ENCODE measurements at places on chromosomes 16 and 17.
A peak's percentile ranks its signal among the peaks of the same experiment; 100 is the strongest.

DNA sequence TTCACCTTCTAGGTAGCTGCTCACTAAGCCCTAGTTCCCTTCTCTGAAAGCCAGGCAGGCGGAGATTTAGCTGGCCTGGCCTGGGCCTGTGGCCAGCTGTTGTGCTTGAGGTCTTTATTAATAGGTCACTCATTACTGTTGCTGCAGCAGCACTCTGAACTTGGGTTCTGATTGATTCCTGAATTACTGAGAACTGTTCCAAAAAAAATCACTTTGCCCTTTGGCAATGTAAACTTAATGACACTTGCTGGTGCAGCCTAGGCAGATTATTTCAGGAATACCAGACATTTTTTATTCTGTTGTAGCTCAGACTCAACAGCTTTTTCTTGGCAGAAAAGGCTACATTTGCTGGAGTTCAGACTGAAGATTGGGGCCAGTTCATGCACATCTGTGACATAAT, 2.7 kb downstream of the TOM1L1 start:
- no peak for DNase-seq

- no peak for DNase-seq
Observed at GRCh38 chr17:82846061-82846691, 6.4 kb upstream of the ZNF750 start.

GRCh38 chr16:75502916-75503605, 7.8 kb upstream of the CHST6 start:
- no peak for DNase-seq

DNA sequence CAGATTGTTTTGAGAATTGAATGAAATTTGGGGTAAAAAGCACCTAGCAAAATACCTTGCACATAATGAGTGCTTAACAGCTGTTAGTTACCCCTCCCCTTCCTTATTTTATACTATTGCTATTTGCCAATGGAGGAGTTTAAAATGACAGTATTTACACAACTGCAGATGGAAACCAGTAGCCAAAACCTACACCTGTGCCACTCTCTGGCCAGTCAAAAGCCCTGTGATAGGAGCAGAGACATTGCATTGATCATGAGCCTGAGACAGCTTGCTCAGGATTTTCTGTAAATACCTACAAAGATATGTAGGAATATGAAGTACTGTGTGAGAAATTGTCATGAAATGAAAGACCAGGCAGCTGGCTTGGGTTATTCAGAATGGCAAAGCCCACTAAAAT, 115.3 kb upstream of the HLF start:
- DNase-seq = no peak

GRCh38 chr16:21667575-21667974, 3.8 kb downstream of the OTOA start:
- no peak for DNase-seq

DNA sequence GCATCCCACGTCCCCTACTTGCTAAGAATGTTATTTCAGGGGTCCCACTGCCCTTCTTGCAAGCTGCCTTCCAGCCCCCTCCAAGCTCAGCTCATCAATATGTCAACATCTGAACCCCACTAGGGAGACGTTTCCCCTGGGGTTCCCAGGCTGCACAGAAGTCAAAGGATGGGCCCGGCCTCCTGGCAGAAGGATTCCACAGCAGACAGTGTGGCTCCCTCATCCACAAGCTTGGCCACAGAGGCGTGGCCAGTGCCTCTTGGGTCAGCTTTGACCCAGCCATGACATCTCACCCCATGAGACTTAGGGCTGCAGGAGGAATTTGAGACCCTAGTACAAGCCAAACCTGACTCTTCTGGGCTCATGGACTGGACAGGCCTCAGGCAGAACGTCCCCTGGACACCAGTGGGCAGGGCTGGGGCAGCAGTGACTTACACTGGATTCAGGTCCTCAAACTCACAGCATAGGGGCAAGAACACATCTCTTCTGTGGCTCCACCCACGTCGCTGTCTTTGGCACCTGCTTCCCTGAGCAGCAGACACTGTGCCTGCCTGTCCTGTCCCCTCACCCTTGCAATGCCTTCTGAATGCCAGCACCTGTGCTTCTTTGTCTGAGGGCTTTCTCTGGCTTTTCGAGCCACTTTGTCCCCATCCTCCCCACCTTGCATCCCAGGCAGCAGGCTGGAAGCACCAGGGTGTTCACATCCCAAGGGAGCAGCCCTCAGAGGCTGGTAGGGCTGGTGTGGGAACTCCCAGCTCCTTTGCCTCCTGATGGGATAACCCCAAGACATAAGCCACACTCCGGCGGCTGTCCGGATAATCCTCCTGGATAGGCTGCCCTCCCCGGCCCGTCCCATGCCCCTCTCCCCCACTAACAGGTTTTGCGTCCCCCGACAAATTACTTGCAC, 56.0 kb upstream of the ENPP7 start:
- no peak for DNase-seq

DNA sequence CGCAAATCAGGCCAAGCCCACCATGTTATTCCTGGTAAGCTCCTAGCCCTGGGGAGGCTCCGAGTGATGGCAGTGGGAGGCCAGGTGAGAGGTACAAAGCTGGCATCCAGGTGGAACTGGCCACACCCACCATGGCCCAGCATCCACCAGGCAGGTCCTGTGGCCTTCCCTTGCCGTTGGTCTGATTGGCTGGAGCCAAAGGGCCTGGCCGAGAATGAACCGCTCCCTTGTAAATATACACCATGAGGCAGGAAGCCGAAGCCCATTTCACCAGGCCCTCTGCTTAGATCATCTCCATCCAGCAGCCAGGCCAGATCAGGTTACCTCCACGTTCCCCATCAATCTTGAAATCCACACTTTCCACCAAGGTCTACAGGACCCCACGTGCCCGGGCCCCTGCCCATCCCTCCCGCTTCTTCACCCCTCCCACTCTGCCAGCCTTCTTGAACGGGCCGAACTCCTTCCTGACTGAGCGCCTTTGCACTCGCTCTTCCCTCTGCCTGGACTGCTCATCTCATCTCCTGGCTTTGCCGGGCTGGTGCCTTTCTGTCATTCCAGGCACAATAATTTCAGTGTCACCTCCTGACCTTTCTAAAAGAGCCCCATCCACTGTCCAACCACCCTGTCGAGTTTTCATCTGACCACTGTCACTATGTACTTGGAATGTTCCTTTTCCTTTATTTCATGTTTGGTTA, 5.8 kb downstream of the SOCS1 start:
- DNase-seq = no peak

GRCh38 chr16:57023541-57024249, 34.3 kb downstream of the NLRC5 start:
- DNase-seq = no peak

GRCh38 chr16:87048730-87049115, 268.5 kb downstream of the C16orf95 start:
- no peak for DNase-seq

DNA sequence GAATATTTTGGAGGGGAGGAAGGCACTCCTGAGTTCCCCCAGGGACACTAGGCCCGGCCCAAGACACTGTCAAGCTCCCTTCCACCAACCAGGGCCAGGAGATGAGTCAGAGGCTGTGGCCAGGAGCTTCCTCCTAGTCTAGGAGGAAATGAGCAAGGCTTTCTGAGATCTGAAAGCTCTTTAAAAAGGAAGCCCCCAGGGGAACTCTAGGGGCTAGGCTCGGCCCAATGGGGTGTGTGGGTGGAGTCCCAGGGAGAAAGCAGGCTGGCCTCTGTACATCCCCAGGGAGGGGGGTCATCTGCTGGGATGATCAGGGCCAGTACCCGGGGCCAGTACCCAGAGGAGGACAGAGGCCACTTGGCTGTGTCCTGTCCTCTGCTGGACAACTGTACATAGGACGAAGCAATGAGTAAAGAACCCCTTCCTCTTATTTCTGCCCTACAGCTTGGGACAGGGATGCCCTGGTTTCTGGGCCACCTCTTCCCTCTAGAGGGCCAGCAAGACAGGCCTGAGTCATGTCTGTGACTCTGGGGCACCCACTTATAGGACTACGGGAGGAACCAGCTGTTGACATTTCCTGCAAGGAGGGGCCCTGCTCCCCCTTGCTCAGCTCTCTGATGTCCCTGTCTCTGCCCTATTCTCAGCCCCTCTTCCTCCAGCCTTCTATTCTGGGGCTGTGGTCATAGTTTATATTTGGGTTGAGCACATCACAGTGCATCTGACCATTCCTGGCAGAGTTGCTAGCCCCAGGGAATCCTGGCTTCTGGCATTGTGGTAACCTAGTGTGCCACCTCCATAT, 2.7 kb downstream of the FHOD1 start:
- DNase-seq = peak; percentile 80

DNA sequence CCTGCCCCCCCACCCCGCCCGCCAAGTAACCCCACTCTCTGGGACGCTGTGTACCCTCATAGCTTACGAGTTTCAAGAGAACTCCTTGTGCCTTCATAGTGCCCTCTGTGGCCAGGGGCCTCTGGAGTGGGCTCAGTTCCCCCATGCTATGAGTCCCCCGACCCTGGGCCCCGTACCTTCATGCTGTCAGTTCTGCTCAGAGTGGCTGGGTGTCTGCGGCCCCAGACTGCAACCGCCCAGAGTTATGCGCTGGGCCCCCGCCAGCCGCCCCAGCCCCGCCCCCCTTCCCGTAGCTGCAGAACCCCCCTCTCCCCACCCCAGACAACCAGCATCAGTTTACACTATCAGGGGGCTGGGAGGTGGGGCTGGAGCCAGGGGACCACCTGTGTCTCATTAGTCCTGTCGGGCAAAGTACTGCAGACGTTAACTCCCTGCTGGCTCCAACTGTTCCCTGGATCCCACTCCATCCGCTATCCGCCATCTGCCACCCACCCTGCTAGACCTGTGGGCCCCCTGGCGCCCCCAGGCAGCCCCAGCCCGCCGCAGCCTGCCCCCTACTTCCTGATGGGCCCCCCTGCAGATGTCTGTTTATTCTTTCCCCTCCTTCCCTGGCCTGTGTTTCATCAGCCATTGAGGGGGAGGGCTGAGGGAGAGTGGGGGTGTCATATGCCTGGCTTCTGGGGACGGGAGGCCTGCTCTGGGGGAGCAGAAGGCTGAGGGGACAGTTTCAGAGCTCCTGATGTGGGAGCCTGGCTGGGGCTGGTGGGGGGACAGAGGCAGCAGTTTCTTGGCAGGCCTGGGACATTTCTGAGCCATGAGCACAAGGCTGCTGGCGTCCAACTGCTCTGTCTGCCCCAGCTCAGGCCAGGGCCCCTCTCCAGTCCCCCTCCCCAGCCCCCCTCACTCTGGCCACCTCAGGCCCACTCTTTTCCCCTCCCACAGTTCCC, at the start of gene MFAP4:
TSS of gene MFAP4 (minus strand) at position 217 of the 947 bp plus-strand sequence. CDS start at position 182, 35 bp downstream.
- DNase-seq = peak; percentile 81

DNA sequence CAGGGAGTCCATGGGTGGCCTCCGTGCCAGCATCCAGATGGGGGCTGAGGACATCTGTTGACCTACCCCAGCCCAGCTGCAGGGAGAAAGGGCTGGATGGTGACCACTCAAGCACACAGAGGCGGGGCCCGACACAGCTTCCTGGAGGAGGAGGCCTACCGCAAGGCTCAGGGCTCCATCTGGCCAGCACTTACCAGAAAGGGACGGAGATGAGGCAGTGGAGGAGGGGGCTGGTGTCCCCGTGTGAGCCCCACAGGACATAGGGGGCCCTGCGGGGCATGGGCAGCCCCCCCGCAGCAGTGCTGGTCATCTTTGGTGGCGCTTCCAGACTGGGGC, 147.5 kb upstream of the CIBAR2 start:
- DNase-seq = no peak

DNA sequence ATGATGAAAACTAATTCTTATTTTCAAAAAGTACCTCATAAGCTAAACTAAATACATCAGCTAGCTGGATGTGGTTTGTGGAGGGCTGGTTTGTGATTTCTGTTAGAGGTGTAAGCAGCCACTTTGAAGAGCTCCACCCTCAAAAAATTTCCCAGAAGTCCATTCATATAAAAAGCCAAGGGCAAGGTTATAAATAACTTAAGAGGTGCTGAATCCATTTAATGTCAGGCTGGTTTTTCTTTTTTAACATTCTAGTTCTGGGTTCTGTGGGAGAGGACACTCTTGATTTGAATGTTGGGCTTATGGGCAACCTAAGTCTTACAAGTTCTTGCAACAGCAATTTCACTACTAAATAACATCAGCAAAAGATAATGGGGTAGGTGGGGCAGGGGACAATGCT, 3.4 kb upstream of the WIPI1 start:
- DNase-seq = no peak

DNA sequence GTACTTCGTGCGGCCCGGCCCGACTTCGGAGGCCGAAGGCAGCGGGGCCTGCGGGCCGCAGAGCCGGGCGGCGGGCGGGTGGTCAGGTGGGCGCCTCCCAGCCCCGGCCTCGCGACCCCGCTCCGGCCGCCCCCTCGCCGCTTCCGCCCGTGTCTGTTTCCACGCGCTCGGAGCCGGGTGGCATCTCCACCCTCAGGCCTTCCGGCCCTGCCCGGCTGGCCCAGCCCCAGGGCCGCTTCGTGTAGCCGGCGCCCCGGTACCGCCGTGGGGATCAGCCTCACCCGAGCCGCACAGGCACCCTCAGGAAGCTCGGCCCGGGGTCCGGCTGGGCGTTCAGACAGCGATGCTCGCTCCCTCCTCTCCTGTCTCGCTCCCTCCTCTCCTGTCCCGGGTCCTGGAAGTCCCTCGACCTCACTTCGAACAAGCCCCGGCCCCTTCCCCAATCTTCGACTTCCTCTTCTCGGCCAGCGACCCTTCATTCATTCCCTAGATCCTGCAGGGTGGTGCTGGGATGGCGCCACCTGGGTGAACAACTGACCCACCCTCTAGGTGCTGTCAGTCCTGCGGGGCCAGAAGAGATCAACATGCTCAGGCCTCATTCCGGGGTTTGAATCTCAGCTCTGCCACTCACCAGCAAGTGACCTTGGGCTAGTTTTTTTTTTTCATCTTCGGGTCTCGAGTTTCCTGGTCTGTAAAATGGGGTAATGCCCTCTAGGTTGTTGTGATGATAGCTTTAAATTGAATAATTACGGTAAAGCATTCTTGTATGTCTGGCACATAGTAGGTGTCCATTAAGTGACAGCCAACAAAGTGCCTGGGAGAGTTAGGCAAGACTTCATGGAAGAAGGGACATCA, 610 bp downstream of the VPS4A start:
- DNase-seq = peak; percentile 57

GRCh38 chr17:17999364-18000029, 26.8 kb downstream of the DRC3 start:
- no peak for DNase-seq

- peak; percentile 63 for DNase-seq
Observed at GRCh38 chr16:19179546-19180490, 11.8 kb downstream of the SYT17 start.

DNA sequence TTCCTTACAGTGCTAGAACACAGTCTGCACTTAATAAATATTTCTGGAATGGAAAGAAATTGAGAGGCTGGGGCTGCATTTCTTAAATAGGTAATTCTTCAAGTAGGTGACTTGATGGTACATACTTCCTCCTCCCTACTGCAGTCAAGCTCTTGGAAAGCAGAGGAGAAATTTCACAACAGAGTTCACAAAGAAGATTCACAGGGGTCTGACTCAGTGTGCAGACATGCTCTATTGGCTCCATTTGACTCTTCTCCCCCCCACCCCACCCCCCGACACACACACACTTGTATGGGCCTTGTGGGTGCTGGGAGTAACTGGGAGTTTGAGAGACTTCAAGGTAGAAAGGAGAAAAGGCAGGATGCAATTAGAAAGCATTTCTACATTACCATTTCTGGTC, 6.2 kb upstream of the MYOCD start:
- peak; percentile 25 for DNase-seq

- no peak for DNase-seq
Observed at GRCh38 chr17:27339198-27339835, 45.4 kb downstream of the WSB1 start.

Data from AG08396 (cell line).